ENCODE measurements at places on chromosomes 4 and X. TPM values are rescaled to one million over a fixed set of nuclear protein-coding genes. Genes with fewer than 3 reads are reported as not detected.

- no peak for DNase-seq
Observed at GRCh38 chrX:153764786-153765137, 713 bp downstream of the PLXNB3 start.

PCYT1B gene
- under 0.01 TPM for total RNA-seq

DNA sequence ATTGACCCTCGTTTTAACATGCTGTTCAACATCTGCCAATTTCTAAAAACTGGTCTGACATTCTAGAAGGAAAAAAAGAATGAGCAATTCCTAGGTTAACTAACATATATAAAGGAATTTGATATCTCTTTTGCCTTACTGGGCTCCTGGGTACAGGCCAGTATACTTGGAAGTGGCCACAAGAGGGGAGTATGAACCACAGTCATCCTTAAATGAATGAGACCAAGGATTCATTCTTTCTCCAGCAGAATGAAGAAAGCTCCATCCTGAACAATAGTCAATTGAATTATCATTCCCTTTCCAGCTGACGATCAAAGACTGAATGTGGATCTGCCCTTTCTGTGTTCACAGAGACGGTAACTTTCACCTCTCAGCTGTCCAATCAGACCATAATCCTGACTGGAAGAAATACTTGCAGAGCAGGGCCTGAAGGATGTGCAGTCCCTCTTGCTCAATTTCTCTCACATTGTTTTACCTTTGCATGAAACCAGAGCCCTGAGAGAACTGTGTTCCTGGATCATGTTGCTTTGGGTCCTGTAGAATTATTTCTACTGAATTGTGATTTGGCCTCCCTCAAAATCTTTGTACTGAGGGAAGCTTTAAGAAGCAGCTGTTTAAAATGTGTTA lies 14.8 kb upstream of the SPARCL1 start:
- DNase-seq, result peak; percentile 52

DNA sequence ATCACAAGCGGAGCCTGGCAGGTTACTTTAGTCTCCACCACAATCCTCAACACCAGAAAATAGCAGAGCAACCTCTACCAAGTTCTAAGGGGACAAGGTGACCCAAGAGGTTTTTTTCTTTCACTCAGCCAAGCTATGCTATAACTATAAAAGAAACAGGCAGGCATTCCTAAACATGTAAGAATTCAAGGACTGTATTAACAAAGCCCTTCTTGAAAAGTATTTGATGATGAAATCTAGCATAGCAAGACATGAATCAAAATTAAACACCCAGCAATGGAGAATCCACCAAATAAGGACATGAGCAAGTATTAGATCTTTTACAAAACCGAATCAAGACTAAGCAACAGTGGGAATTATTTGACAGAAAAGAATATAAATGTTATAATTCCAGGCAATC lies 25.7 kb upstream of the C1QTNF7 start:
- DNase-seq, result peak; percentile 80

DNA sequence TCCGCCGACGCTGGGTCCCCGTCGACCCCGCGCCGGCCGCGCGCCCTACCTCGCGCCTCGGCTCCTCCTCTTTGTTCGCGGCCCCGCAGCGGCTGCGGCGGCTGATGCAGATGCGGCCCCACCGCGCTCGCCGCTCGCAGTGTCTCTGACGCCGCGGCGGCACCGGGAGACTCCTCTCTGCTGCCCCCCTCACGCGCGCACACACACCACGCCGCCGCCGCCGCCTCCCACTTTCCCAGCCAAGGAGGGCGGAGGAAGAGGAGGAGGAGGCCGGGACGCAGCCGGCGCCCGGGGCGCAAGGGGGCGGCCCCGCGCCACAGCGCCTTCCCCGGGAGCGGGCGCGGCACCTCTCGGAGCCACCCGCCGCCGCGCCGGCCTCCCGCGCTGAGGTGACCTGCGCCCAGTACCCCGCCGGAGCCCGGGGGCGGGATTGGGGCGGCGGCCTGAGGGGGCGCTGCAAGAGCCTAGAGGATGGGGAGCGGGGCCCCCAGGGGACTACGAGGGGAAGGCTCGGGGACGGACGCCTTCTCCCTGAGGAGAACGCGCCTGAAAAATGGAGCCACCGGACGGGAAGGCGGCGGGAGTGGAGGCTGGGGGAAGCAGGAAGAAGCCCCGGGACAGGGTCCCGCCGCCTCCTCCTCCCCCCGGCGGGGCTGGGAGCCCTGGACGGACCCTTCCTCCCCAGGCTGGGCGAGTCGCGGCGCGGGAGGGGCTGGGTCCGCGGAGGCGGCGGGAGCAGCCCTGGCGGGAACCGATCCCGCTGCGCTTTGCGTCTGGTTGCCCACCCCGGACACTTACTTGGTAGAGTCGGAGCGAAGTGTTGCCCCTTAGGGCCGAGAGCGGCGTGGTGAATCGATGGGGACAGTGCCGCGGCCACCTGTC lies at the start of gene SH3RF1:
TSS of gene SH3RF1 (minus strand) at position 147 of the 882 bp plus-strand sequence. CDS start 1,744 bp downstream, outside the sequence.
- peak; percentile 82 for DNase-seq

- no peak for DNase-seq
Observed at GRCh38 chrX:87140800-87141483, 376.7 kb upstream of the KLHL4 start.

DNA sequence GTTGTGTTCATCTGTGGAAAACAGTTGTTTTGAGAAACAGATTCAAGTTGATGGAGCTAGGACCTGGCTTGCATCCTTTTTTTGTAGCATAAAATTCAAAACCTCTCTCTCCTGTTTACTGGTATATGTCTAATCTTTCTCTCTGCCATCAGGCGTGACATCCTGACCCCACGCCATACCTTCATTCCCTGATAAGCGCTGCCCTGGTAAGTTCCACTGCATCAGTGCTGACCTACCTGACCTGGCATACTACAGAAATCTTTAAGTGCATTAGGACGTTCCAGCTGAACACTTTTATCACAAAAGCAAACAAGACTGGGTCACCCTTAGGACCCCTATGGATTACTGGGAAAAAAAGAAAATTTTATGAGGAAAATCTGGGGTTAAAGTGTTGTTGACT lies 230.7 kb downstream of the SHROOM3 start:
- DNase-seq, result no peak

- DNase-seq, result no peak
Observed at GRCh38 chrX:128619490-128619889, 567.3 kb upstream of the ACTRT1 start.

DNA sequence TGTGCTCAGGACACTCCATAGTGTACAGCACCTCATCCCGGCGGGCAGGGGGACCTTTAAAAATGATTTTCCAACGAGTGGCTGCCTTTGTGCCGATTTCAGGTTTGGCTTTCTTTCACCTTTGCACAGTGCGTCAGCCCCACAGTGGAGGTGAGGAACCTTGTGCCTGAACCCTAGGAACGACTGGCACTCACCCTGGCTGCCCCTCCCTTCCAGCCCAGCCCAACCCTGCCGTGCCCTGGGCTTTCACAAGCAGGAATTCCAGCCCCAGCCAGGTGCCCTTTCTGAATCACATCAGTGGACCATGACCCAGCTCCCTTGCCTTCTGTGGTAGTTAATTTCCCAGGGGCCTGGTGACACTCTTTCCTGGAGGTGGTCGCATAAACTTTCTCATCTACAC lies 1.3 kb downstream of the TMEM164 start:
- no peak for DNase-seq

- peak; percentile 84 for DNase-seq
Observed at GRCh38 chr4:176838601-176839433, 46.1 kb upstream of the VEGFC start.

AR gene
- total RNA-seq, result 4.7 TPM

DNA sequence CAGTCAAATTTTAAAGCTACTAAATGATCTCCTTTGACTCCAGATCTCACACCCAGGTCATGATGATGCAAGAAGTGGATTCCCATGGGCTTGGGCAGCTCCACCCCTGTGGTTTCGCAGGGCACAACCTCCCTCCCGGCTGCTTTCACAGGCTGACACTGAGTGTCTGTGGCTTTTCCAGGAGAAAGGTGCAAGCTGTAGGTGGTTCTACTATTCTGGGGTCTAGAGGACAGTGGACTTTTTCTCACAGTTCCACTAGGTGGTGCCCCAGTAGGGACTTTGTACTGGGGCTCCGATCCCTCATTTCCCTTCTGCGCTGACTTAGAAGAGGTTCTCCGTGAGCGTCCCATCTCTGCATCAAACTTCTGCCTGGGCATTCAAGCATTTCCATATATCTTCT lies 845.2 kb downstream of the PCDH18 start:
- no peak for DNase-seq

FGFR3 gene
- 0.28 TPM for total RNA-seq

DNA sequence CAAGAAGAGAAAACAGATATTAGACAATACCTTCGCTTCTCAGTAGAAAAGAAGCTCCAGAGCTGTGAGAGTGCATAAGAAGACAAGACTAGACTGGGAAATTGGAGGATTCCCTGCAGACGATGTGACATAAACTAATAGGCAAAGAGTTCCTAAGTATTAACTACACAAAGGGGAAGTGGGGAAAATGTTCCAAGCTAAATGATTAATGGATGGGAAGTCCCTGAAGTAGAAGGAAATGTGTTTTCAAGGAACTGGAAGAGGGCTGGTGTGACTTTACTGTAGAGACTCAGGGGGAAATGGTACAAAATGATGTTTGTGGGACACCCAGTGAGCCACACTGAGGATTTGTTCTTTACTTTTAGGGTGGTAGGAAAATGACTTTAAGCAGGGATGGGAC lies 69.7 kb upstream of the DCLK2 start:
- no peak for DNase-seq

- no peak for DNase-seq
Observed at GRCh38 chr4:150952167-150952845, 62.8 kb downstream of the LRBA start.

- peak; percentile 5 for DNase-seq
Observed at GRCh38 chrX:74509989-74510388, 88.7 kb downstream of the SLC16A2 start.

GRCh38 chr4:8617486-8618040 lies 25.0 kb downstream of the CPZ start:
- no peak for DNase-seq

DNA sequence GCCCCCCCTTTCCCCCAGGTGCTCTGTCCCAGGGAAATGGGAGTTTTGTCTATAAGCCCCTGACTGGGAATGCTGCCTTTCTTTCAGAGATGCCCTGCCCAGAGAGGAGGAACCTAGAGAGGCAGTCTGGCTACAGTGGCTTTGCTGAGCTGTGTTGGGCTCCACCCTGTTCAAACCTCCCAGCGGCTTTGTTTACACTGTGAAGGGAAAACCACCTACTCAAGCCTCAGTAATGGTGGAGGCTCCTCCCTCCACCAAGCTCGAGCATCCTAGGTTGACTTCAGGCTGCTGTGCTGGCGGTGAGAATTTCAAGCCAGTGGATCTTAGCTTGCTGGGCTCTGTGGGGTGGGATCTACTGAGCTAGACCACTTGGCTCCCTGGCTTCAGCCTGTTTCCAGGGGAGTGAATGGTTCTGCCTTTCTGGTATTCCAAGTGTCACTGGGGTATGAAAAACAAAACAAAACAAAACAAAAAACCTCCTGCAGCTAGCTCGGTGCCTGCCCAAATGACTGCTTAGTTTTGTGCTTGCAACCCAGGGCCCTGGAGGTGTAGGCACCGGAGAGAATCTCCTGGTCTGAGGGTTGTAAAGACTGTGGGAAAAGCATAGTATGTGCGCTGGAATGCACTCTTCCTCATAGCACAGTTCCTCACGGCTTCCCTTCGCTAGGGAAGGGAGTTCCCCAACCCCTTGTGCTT lies 41.7 kb downstream of the ITM2A start:
- DNase-seq, result no peak

DNA sequence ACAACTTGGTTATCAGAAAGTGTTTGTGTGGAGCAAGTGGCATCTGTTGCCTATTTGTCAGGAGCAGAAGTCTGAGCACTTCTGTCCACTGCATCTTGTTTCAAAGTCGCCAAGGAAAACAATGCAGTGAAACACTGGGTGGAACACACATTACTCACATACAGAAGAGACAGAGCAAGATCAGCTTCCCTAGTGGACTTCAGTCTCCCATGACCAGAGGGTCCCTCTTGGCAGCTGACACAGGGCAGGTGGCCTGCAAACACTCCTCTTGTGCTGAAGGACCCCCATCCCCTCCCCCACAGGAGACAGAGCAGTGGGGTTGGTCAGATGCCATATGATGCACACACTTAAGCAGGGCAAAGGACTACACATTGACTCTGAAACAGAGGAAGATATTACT lies 3.6 kb upstream of the BBS12 start:
- DNase-seq, result no peak

DNA sequence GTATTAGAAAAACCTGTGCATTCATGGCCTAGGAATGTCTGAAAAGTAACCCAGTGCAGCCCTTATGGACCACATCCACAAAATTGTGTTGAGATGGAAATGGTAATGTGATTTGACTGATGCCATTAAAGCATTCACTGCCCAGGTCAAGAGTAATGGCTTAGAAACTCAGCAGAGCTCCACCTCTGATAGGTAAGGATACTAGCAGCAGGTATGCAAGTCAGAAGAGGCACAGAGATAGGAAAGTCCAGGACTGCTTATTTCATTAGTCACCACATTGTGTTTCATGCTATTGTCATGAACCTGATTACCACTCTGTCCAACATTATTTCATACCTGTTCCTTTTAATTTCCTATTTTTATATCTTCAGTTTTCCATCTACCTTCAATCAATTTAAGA lies 2042.2 kb downstream of the ARAP2 start:
- no peak for DNase-seq

SPIN2A gene
- 0.18 TPM for total RNA-seq

DNA sequence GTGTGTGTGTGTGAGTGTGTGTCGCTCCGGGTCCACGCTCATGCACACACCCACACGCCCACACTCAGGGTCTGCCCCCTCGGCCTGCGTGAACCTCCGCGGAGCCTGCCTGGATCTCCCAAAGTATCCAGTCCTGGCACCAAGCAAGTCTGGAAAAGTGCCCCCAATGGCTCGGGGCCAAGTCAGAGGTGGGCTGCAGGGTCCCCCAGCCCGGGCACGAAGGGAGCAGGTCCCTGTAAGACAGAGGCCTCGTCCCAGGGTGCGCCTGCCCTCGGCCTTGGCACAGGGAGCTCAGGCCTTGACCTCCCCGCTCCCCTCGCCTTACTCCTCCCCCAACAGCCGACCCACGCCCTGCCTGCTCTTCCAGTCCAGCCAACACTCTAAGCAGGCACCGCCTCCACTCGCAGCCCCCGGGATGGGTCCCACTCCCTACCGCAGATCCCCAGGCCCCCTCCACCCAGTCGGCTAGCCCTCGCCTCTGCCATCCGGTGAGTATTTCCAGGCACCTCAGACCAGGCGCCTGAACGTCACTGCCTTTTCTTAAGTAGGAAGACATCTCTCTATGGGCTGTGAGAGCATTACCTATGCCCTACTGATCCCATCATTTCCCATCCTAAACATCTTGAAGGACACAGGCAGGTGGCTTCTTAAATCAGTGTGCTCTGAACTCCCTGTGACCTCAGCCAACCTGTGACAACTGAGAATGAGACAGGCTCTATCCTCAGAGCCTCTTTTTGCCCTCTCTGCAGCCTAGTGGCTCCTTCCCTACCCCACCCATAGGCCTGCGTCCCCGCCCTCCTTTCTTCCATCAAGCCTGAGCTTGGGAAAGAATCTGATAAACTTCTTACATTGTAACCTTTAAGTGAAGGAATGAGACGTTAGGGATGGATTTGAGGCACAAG lies 704 bp downstream of the FAM114A1 start:
- DNase-seq, result peak; percentile 60

DNA sequence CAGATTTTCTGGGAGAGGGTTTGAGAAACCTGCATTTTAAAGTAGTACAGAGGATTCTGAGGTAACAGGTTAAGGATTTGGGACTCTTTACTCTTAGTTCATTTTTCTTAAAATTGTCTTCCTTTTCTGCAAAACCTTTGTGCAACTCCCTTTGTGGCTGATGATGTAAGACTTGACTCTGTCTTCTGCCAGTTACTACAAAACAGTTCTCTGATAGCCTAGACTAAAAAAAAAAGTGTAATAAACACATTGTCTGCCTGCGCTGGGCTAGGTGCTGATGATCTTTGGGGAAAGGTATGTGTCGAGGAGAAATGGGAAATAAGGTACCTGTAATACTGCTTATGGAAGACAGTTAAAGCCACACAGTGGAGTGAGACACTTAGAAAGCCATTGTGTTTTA lies 28.7 kb downstream of the IL13RA1 start:
- no peak for DNase-seq

PRPS1 gene
- total RNA-seq, result 162 TPM

All from IMR-90 (cell line).